Foreskin fibroblast (primary cell): ENCODE measurements at places on chromosomes 5 and 9.

DNA sequence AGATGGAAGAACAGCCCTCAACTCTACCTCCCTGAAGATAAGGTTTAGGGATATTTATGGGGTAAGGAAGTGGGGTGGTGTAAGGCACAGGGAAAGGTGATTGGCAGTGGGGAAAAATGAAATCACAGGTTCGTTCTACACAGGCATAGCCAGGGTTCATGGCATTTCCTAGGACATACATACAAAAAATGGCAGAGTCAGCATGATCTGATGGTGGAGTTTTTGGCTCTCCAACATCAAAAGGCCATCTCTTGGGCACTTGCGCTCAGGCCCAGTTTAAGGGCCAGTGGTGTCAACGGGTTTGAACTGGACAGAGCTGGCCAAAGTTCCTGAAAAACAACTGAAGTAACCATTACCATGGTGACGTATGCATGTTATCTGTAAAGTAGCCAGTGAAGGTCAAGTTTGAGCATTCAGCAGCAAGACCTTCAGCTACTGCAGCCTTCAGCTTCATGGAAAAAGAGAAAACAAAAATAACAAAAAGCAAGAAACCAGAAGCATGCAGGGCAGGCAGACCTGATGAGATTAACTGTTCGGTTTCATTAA lies 92.8 kb downstream of the SMARCA2 start:
- DNase-seq, result no peak

GRCh38 chr9:14733133-14733532 lies 10.6 kb upstream of the CER1 start:
- no peak for DNase-seq

DNA sequence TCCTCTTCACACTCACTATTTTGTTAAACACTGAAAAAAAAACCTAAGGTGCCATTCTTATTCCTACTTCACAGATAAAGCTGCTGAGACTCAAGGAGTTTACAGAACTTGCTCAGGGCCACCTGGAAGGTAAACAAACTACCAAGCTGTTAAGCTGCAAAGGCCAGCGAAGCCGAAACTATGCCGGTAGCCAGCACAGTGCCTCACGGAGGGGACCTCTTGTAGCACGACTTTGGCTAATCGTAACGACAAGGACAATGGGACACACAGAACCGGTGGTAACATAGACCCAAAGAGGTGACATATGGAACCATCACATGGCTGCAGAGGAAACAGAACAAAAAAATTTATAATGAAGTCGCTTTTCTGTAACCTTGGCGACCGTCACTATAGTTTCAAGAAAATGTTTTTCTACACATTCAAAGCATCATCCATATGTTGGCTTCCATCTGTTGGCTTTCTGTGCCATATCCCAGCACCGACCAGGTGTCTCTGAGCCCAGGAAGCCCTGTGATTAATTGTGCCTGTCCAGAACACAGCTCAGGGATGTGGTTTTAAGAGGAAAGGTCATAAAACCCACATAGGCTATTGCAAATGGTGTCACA lies 60.3 kb downstream of the S1PR3 start:
- DNase-seq, result no peak

GRCh38 chr5:156560002-156560401 lies 233.0 kb downstream of the SGCD start:
- DNase-seq, result no peak

- DNase-seq, result no peak
Measured at GRCh38 chr5:74596927-74597326, 43.6 kb downstream of the ENC1 start.

- DNase-seq, result peak; percentile 2
Measured at GRCh38 chr9:11457825-11458790, 845.3 kb upstream of the PTPRD start.

DNA sequence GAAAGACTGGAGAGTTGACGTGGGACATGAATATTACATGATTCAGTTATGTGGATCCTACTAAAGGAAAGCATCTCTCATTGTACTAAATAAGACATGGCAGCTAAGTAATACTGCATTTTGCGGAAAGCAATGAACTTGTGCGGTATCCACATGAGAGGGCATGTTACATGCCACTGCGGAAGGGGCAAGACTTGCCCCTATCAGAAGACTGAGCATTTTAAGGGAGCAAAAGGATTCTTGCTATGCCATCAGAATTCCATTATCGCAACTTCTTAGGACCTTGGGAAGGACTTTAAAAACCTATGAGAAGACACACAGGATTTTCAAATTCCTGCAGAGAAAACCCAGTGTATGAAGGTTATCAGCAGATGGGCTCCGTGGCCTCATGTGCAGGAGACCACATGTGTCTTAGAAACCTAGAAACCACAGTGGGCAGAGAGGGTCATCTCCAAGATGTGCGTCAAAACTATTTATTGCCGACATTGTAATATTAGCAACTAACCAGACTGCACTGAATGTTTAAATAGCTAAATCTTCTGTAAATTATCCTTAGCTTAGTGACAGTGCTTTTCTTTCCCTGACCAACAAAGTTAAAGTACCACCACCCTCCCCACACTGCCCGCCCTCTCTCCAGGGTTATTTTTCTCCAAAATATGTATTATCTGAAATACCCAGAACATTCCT lies 457.7 kb downstream of the ICE1 start:
- no peak for DNase-seq

- no peak for DNase-seq
Measured at GRCh38 chr5:161027763-161028162, 175.8 kb upstream of the ATP10B start.

GRCh38 chr5:139079991-139080610 lies 118.1 kb downstream of the SIL1 start:
- no peak for DNase-seq

DNA sequence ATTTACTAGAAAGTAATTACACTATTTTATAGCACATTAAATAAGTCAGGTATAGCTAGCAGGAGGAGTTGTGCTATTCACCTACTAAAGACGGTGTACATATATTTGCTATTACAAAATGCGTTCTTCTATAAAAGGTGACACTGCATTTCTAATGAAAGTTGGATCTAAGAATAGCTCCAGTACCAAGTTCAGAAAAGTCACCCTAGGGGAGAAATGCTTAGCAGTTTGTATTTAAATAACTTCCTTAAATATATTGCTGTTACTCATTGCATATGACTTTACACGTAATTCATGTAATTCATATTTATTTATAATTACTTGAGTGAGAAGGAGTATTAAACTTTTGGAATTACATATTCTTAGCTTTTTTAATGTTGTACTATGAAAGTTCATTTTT lies 7.0 kb upstream of the SUB1 start:
- no peak for DNase-seq

DNA sequence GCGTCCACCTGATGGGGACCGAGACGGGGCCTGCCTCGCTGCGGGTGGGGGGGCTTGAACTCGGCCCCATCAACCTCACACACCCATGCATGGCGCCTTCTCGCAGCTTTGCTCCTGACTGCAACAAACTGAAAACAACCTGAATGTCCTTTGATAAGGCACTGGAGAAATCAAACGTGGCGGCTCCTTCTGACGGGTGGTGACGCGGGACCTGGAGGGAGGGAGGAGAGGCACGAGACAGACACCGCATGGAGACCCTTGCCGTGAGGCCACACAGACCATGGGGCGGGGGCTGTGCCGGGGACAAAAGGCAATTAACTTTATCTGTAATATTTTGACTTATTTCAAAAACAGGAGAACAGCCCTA lies 48.6 kb downstream of the NACC2 start:
- no peak for DNase-seq

GRCh38 chr5:173790177-173790719 lies 97.9 kb upstream of the CPEB4 start:
- no peak for DNase-seq

- no peak for DNase-seq
Measured at GRCh38 chr9:96505316-96505991, 55.5 kb downstream of the HABP4 start.

DNA sequence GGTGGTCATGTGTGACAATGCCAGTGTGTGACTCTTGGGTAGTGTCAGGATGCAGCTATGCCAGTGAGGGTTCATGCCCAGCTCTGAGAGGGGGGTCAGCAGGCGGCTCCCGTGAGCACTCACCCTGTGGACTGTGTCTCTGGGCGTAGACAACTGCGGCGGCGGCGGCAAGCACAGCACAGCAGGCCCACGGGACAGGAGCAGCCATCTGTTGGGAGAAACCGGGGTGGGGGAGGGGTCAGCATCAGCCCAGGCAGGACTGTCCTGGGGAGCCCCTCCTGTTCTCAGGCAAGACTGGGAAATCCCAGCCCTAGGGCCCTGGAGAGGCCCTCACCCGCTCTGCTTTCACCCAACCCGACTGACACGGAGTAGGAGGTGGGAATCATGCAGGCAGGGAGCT lies 20.8 kb downstream of the CNTFR start:
- DNase-seq, result no peak

GRCh38 chr9:75233011-75233410 lies 144.7 kb downstream of the OSTF1 start:
- peak; percentile 21 for DNase-seq

- DNase-seq, result no peak
Measured at GRCh38 chr9:91766315-91767069, 183.5 kb downstream of the ROR2 start.

GRCh38 chr5:89346573-89346972 lies 463.6 kb upstream of the MEF2C start:
- DNase-seq, result no peak

GRCh38 chr9:2599896-2600295 lies 21.7 kb upstream of the VLDLR start:
- no peak for DNase-seq

DNA sequence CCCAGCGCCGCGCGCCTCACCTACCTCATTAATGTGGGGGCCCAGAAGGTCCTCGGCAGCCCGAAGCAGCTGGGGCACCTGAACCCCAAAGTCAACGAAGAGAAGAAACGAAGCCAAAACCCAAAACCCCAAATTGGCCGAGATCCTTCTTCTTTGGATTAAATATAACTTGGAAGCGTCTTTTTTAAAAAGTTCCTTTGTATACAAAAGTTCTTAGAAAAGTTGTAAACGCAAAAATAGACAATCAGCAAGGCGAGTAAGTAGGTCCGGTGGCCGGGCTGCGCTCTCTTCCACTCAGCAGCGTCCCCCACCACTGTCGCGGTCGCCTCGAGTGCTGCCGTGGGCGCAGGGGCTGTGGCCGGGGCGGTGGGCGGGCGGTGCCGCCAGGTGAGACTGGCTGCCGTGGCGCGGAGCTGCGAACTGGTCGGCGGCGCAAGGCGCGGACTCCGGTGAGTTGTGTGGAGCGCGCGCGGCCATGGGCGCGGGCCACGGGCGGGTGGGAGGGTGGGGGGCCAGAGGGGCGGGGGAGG lies 360 bp downstream of the KLF4 start:
- DNase-seq, result no peak

GRCh38 chr5:88693071-88693932 lies 189.7 kb downstream of the MEF2C start:
- peak; percentile 46 for DNase-seq

- no peak for DNase-seq
Measured at GRCh38 chr9:129465834-129466535, 154.9 kb downstream of the C9orf50 start.

GRCh38 chr5:113302120-113302519 lies 132.7 kb downstream of the TSSK1B start:
- DNase-seq, result no peak

DNA sequence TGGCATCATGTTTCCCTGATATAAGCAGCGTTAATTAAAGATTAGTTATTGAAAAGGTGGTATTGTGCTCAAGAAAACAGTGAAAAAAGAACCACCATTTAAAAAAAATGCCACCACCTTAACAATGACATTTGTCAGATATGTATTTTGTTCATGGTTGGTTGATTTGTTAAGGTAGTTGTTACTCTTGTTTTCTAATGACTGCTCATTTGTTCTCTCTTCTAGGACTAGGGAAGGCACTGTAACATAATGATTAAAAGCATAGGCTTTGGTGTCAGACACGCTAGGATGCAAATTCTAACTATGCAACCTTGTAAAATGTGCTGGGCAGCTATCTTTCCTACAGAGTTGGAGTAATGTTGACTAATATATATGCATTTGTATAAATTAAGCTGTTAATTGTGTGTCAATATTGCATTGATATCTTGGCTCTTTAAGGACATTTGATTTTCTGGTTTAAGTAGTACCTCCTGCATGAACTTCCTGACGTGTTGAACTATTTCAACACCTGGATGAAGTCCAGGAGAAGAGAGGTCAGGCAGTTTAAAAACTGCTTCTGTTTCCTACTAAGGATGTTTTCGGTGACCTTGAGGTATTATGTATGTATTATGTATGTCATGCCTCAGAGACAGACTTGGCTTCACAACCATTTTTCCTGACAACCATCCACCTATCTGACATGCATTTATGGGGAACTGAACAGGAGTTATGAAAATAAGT lies 77.8 kb downstream of the MUSK start:
- DNase-seq, result peak; percentile 38

DNA sequence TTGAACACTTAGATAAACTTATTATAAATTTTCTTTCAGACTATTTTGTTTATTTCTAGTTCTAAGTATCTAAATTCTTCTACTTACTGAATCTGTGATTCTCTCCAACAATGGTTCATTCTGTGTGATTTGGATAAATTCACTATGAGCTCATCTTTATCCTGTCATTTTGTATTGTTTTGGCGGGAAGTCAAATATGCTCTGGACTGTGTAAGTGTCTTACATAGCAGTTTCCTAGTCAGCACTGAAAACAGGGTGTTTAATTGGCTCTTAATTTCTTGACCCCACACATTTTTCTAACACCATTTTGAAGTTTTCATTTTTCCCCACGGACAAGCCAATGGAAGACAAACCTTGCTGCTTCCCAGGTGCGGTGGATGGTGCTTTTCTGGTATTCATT lies 207.0 kb upstream of the ACO1 start:
- no peak for DNase-seq

DNA sequence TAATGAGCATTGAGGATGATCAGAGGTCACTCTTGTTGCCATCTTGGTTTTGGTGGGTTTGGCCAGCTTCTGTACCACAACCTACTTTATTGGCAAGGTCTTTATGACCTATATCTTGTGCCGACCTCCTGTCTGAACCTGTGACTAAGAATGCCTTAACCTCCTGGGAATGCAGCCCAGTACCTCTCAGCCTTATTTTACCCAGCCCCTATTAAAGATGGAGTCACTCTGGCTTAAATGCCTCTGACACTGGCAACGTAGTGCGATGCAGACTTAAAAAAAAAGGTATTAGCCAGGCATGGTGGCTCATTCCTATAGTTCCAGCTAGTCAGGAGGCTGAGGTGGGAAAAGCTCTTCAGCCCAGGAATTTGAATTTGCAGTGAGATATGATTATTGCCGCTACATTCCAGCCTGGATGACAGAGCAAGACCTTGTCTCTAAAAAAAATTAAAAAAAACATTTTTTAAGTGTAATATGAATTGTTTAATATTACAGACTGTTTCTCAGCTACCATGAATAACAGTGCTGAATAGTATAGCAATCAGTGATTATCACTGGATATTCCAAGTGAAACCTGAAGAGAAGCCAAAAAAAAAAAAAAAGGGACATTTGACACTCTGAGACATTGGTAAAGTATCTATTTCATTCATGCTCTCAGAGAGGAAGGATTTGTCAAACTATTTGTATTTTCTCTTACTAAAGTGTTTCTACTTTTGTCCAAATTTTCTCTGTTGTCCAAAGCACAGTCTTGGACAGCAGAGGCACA lies 18.3 kb upstream of the STOM start:
- no peak for DNase-seq
